Stimulated activated CD4-positive, alpha-beta T cell treated with anti-CD3 and anti-CD28 coated beads, TNF-alpha, amount 100 ng/mL, for 1 hour (primary cell): ENCODE measurements at places on chromosomes 13 and 19.

DNA sequence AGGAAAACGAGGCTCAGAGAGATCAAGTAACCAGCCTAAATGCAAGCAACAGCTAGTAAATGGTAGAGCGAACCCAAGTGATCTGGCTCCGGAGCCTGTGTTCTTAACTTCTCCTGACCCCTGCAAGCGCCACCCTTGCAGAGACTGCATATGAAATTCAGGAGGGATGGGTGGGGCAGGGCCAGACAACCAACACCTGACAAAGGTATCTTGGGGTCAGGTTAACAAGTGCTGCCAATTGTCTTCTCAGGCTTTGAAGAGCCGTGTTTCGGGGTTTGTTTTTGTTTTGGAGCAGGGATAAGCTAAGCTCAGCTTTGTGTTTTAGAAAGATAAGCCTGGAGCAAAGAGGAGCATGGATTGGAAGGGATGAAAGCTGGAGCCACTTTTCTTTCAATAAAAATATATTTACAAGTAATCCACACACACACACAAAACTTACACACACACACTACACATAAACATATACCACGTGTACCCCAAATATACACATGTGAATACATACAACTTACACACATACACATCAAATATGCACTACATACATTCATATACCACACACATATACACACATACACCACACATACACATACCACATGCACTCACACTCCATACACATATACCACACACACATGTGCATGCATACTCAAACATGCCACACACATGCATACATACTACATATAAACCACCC is 722.0 kb downstream of the DIAPH3 start:
- no peak for DNase-seq

DNA sequence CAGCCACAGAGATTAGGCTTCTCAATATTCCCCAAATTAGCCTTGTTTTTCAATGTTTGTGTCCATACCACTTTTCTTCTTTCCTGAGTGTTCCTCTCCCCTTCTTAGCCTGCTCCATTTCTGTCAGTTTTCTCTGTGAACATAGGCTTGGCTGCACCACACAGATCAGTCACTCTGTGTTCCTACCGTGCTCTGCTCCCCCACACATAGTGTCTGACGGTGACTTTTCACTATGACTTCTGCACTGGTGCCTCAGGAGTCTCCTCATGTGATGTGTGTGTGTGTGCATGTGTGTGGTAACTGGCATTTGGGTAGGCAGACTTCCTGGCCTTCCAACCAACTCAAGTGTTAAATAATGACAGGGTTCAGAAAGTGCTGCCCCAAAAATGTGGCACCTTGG is 47.9 kb upstream of the MYCBP2 start:
- no peak for DNase-seq

- DNase-seq: no peak
These were observed 32.7 kb upstream of the OR1M1 start for GRCh38 chr19:9054207-9054606.

GRCh38 chr13:44011036-44011435 is 131.3 kb downstream of the LACC1 start:
- no peak for DNase-seq

- no peak for DNase-seq
These were observed 93.2 kb upstream of the C1QTNF9B start for GRCh38 chr13:23990455-23990854.

GRCh38 chr13:101706651-101707050 is 254.2 kb downstream of the ITGBL1 start:
- no peak for DNase-seq

DNA sequence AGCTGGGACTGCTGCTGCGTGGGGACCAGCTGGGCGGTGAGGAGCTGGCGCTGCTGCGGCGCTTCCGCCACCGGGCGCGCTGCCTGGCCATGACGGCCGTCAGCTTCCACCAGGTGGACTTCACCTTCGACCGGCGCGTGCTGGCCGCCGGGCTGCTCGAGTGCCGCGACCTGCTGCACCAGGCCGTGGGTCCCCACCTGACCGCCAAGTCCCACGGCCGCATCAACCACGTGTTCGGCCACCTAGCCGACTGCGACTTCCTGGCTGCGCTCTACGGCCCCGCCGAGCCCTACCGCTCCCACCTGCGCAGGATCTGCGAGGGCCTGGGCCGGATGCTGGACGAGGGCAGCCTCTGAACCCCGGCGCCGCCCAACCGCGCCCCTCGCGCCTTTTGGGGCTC is 12.8 kb downstream of the TNFAIP8L1 start:
- no peak for DNase-seq

GRCh38 chr13:60509601-60510386 is 112.8 kb downstream of the TDRD3 start:
- DNase-seq: no peak

- no peak for DNase-seq
These were observed 9.7 kb downstream of the CLEC4G start for GRCh38 chr19:7722231-7722651.

GRCh38 chr19:34690372-34690771 is 12.9 kb downstream of the ZNF302 start:
- DNase-seq: no peak

GRCh38 chr13:97564956-97565355 is 131.0 kb downstream of the RAP2A start:
- no peak for DNase-seq

- DNase-seq: no peak
These were observed 16.1 kb upstream of the F2RL3 start for GRCh38 chr19:16872728-16873127.
